BJ (cell line): ENCODE measurements at places on chromosomes 16 and 17.

GRCh38 chr17:68053231-68054013, 17.9 kb downstream of the KPNA2 start:
- peak; percentile 86 for DNase-seq

- DNase-seq = no peak
Measured at GRCh38 chr16:13808102-13808501, 111.9 kb upstream of the ERCC4 start.

GRCh38 chr16:48165961-48166578, 10.3 kb upstream of the ABCC12 start:
- no peak for DNase-seq

GRCh38 chr17:35244341-35245195, 1.7 kb downstream of the SLFN5 start:
- DNase-seq = peak; percentile 68

- no peak for DNase-seq
Measured at GRCh38 chr16:70658921-70659320, 12.6 kb downstream of the IL34 start.

DNA sequence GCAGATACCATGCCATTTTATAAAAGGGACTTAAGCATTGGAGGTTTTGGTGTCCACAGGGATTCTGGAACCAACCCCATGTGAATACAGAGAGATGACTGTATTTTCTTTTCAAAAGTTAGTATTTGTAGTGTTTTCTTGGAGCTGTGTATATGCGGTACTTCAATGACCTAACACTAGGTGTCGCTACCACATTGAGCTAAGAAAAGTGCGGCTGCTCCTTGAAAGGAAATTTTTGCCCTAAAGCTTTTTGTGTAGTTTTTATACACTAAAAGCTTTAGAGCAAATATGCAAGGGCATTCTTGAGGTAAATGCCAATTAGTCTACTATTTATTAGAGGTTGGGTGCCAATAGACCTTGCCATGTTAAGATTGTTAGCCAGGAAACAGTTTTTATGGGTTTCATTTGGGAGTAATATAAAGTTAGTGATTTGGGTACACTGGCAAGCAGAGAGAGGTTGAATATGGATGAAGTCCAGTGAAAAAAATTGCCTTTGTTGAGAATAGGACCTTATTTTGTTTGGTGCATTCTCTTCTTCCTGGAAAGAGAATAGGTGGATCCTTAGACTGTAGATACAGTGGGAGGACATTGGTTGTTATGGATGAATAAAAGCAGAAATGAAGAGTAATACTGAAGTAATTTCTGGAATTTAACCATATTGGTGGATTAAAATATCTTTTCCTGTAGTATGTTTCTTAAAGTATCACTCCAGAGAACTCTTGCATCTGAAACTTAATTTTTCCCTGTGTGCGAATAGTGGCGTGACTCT, 43.3 kb downstream of the BCAS3 start:
- DNase-seq = no peak
